Activated CD8-positive, alpha-beta memory T cell treated with anti-CD3 and anti-CD28 coated beads for 48 hours (primary cell): ENCODE measurements at places on chromosomes 12 and 14.

GRCh38 chr12:32926963-32927362, 30.4 kb upstream of the PKP2 start:
- DNase-seq, result no peak

GRCh38 chr14:92437309-92437708, 76.3 kb upstream of the RIN3 start:
- no peak for DNase-seq

DNA sequence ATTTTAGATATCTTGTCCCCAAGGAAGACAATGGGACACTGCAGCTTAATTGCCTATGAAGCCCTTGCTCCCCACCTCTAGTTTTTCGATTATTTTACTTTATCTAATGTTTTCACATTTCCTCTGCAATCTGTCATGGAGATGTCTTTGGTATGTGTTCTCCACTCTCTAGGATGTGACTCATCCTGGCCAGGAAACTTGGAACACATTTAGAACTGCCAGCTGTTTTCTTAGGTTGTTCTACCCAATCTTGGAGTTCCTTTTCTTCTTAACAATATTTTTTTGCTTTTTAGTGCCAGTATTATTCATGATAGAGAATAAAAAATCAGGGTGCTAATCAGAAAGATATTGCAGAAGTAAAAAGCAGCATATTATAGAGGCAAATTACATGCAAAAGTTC, 101.7 kb upstream of the CLEC14A start:
- DNase-seq, result no peak

- no peak for DNase-seq
Observed at GRCh38 chr12:25200703-25201102, 5.7 kb downstream of the ETFRF1 start.

- DNase-seq, result no peak
Observed at GRCh38 chr14:95300697-95301526, 18.8 kb downstream of the CLMN start.

- no peak for DNase-seq
Observed at GRCh38 chr12:121391619-121392324, 8.1 kb upstream of the RNF34 start.

DNA sequence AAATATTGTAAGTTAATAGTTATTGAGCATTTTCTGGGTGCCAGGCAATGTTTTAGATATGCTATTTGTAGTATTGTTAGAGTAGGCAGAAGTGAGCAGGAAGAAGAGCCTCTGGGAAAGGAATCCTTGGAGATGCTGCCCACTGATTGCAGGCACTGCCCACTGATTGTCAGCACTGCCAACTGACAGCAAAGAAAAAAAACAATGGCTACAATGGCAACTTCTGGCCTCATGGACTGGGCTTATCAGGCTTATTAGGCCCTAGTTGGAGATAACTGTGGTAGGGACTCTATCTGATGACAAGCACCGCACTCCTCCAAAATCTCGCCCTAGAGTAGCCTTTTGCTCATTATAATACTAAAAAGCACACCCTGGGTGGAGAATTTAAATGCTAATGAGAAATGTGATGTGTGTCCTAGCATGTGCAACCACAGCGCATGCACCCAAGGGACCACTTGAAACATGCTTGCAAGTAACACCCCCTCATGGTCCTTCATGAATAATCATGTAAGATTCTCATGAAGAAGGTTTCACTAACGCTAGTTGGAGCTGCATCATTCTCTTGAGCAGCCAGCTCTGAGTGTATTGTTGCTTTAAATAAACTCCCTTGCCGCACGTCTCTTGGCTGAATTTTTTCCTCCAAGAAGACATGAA, 103.5 kb upstream of the PPP4R3A start:
- no peak for DNase-seq

DNA sequence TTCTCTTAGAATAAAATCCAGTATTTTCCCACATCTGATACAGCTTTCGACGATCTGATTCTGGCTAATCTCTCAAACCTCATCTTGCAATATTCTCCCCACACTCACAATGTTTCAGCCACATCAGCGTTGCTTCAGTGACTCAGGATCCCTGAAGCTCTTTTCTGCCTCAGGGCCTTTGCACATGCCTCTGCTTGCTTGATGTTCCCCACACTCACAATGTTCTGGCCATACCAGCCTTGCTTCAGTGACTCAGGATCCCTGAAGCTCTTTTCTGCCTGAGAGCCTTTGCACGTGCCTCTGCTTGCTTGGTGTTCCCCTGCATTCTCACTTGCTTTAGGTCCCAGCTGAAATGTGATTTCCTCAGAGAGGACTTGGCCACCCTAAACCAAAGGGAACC, 2.6 kb downstream of the C12orf42 start:
- DNase-seq, result no peak

GRCh38 chr12:23795494-23795893, 154.0 kb downstream of the SOX5 start:
- no peak for DNase-seq

- DNase-seq, result no peak
Observed at GRCh38 chr14:73369428-73369827, 88.9 kb downstream of the NUMB start.

DNA sequence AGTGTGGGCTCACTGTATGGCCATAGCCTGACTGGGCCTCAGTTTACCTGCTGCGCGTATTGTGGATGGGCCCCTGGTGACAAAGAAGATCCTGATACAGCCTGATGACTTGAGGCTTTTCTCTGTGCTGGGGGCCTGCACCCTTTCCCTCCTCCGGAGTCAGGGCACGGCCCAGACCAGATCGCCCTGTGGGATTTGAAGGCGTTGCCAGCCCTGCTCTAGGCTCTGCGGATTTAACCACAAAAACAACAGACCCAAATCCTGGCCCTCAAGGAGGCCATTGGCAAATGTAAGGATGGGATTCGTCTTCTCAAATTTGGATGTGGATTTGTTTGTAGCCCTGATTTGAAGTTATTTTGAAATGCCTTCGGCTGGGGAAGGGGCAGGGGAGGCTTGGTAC, 195.8 kb downstream of the TSPAN9 start:
- DNase-seq, result no peak
